Inflammatory macrophage treated with lipopolysaccharide for 4 hours (primary cell): ENCODE measurements at places on chromosomes 2 and 18.
A peak's percentile ranks its signal among the peaks of the same experiment; 100 is the strongest.

DNA sequence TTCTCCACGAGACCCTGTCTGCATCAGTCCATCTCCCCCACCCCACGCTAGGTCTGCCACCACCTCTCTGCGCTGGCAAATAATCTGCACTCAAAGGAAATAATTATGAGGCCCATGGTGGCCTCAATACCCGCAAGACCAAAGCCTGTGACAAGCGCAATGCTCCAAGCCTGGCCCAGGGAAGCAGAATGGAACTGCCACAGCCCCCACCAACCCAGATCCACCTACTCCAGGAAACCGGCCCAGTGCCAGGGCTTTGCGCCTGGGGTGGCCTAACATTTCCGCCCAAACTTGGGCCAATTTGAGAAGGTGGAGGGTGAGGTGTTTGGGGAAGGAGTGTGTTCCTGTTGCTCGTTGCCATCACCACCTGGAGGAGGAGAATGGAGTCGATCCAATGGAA, 26.0 kb upstream of the ATOH8 start:
- DNase-seq, result no peak

DNA sequence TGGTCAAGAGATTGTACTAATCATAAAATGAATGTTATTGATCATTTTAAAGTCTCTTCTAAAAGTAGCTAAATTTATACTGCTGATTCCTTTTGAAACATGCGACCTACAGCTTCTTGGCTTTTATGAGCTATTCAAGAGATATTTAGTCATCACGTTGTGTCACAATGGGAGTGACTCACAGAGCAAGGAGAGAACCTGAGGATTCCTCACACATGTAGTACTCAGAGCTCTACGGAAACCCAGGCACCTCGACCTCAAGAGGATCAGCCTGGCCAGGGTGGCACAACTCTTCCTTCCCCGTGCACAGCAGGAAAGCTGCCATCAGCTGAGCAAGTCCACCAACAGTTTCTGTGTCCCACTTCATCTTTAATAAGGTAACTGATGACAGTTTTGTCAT, at the start of gene DHRS9:
Gene DHRS9, plus strand, starts transcription at position 223 of the 400 bp plus-strand sequence. CDS start 12,019 bp downstream, outside the sequence.
- peak; percentile 96 for DNase-seq

DNA sequence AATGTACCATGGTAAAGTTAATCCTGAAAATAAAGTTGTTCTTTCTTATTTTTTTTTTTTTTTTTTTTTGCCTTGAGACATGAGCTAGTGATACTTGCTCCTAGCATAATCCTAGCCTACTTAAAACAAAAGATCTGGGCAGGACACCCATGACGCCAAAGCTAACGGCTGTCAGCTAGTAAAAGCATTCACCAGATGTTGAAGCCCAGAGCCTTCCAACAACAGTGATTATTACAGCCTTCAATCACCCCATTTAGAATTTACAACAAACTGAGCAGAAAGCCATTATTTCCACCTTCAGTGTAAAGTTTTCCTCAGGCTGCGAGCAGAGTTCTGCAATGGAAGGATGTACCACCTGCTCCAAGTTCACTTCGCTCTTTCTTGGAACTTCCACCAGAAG, 259.5 kb downstream of the SP3 start:
- no peak for DNase-seq

DNA sequence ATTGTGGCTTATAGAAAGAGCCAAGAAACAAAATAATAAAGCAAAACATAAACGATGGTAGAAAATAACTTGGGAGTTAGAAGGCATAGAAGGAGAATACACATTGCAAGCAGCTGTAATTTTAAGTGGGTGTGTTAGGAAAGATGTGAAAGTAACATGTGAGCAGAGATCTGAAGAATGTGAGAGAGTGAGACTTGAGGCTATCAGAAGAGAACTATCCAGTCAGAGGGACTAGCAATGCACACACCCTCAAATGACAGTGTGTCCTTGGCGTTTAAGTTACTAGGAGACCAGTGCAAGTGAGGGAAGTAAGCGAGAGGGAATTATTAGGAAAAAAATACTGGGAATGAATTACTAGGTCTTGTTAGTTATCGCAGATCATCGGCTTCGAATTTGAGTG, 304.9 kb downstream of the DSEL start:
- no peak for DNase-seq

DNA sequence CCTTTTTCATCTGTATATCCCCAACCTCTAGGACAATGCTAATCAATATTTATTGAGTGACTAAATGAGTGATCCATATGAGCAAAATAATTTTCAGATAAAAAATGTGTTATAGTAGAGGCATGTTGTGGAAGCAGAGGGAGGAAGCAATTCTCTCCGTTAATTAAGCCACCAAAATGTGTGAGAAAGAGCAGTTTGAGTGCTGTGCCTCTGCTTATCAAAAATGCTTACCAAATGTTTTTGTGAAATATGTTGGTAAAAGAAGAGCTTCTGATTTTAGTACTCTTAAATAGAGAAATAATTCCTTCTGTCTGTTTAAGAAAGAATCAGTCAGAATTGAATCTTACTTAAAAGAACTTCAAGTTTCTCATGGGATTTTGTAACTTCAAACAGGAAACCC, 90.3 kb downstream of the DTNA start:
- DNase-seq, result no peak

DNA sequence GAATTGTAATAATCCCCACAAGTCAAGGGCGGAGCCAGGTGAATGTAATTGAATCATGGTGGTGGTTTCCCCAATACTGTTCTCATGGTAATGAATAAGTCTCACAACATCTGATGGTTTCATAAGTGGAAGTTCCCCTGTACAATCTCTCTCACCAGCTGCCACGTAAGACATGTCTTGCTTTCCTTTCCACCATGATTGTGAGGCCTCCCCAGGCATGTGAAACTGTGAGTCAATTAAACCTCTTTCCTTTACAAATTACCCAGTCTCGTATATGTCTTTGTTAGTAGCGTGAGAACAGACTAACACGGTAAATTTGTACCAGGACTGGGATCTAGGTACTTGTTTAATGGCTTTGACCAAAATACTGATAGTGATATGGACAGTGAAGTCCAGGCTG, 744.3 kb upstream of the REG3G start:
- no peak for DNase-seq

DNA sequence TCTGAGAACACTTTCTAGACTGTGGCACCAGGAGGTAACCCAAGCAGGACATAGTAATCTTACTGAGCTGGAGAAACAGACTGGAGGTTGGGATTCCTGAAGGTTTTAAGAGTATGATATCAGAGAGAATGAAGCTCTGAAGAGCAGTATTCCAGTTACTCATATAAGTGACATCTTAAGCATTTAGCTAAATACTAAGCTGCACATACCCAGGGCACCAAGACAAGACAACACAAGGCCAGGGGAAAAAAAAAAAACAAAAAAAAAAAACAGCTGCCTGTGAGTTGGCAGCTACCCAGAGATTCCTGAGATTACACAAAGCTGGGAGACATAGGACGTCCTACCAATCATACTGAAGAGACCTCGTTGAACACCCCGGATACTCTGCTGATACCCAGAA, 175.8 kb downstream of the SRBD1 start:
- no peak for DNase-seq
